ENCODE measurements at places on chromosomes 4 and X.

DNA sequence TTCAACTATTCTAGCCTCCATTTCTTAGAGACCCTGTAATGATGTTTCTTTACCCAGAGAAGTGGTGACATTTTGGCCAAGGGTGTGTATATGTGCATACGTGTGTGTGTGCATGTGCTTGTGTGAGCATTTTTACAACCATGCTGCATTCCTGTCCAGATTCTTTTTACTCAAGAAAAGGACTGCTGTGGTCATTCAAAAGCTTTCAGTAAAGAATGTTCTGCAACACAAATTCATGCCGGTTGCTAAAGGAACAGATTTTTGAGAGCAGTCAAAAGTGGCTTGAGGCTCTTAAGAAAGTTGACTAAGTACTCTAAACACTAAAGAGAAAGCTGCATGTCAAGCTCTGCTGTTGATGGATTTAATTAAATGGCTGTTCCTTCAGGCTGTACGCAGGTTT lies 65.0 kb upstream of the FMR1 start:
- DNase-seq, result no peak

DNA sequence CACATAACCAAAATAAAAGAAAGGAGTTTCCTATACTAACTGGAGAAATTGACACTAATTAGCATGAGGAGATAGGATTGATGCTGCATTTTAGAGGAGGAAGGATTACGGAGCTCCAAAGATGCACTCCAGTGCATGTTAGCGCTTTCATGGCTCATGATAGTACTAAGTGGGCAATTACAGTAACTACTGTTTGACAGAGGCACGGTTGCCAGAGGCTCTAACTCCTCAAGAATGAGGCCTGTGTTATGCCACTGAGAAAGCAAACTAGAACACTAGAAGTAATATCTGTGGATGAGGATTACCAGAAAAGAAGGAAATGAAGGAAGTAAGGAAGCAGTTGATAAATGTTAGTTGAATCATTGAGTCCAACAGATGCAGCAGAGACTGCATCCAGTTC lies 19.6 kb upstream of the PDGFC start:
- no peak for DNase-seq

- no peak for DNase-seq
These were observed 686.0 kb downstream of the STPG2 start for GRCh38 chr4:97457253-97457652.

DNA sequence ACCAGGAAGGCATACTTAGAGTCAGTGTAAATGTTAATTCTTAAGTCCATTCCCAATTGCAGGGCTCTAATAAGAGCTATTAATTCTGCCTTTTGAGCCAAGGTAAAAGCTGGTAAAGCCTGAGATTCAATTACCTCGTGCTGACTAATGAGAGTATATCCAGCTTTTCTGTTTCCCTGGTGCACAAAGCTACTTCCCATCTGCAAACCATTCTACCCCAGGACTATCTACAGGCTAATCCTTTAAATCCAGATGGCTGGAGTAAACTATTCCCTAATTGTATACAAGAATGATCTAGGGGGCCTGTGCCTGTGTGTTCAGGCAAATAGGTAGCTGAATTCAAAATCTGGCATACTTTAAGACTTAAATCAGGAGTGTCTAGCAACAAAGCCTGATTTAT lies 365.0 kb downstream of the GPM6A start:
- DNase-seq, result no peak

DNA sequence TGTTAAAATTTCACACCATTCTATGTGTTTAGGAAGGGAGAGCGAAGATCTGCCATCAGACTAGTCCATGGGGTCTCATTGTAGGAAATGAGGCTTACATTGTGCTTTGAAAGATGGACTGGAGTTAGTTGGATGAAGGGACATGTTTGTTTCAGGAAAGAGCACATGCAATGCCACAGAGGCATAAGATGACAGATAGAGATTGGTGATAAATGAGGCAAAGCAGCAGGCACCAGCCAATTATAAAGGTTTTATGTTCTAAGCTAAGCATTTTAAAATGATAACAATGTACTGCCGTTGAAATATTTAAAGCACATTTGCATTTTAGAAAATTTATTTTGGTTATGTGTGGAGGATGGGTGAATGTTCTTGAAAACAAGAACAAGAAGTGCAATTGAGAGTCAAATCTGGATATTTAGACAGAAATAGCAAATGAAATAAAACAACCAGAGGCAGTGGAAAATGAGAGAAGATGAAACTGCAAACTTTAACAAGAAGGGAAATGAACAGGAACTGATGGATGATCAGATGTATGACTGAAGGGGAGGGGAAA lies 957.2 kb downstream of the FSTL5 start:
- DNase-seq, result no peak

- DNase-seq, result no peak
These were observed 280.1 kb upstream of the ZFP42 start for GRCh38 chr4:187715466-187715865.

DNA sequence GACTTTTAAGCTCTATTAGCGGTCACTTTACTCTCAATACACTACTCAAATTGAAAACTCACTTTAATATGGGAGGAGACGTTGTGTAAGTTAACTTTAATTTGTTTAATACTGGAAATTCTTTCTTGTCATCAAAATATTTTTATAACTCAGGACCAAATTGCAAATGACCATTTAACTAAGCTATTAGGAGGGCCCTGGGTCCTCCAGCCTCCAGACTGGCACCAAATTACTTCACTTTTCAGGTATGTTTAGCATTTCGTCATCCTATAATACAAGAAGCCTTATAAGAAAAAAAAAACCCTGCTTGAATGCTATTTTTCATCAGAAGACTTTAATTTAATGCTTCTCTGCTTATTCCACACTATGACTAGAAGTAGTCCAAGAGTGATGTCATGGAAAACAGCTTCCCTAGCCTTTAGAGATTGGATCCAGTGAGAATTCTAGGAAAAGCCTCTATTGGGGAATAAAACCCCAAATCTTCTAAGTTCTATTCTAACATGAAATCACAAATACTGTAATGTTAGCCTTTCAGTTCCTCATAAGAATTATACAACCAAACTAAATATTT lies 6.6 kb downstream of the KLHL15 start:
- no peak for DNase-seq

DNA sequence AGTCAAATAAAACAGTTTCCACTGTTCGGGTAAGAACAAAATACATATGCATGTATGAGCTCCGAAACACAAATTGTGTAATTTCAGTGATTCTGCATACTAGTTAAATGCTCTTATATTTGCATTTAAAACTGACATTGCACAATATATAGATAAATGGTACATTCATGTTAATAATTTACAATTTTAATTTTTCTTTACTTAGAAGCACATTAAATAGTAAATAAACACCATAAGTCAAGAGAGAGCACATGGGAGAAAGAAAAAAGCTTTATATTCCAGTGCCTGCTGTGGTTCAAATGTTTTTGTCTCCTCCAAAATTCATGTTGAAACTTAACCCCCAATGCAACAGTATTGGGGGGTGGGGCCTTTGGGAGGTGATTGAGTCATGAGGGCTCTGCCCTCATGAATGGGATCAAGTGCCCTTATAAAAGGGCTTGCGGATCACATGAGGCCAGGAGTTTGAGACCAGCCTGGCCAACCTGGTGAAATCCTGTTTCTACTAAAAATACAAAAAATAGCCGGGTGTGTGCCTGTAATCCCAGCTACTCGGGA lies 322.9 kb downstream of the BCOR start:
- DNase-seq, result no peak

GRCh38 chr4:107258359-107258758 lies 222.2 kb upstream of the DKK2 start:
- DNase-seq, result no peak

Data from CD4-positive, alpha-beta T cell treated with Interleukin-12 subunit alpha and Interleukin-12 subunit beta, for 1 hour (primary cell).